Vagina (tissue), 2 donors: ENCODE measurements at places on chromosomes 13 and 19. TPM values are rescaled to one million over a fixed set of nuclear protein-coding genes. Genes with fewer than 3 reads are reported as not detected.

DNA sequence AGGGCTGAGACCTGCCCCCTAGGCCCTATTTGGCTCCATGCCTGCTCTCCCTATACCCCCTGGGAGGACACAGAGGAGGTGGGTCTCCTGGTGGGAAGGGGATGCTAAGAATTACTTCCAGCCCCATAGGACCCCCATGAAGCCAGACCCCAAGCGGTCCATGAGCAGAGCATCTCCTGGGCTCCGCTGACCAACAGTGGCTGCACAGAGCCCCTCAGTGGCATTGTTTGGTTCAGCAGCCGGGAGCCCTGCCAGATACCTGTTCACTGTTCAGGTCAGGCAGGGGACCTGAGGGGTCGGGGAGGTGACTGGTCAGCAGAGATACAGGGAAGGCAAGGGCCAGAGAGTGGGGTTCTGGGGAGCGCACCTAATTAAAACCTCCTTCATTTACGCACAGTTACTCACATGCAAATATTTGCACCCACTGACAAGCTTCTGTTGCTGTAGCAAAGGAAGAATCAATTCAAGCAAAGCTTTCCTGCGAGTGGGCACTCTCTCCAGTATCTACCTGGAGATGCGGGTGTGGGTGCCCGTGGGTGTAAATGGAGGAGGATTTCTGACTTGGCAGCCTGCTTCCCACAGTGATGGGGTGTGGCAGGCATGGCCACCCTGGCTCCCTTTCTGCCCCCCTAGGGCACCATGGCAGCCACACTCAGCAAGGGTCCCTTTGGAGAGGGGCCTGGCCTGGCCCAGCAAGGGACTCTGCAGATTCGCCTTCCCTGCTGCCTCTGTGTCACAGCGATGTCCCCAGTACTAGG lies 83.5 kb downstream of the CHST8 start:
- H3K27ac ChIP-seq = no peak overlapping the region
- H3K27me3 ChIP-seq = no peaks in the 10 kb centered on the region
- H3K4me3 ChIP-seq = no peak overlapping the region
- H3K4me1 ChIP-seq = no peaks in the 10 kb centered on the region

- peaks cover 28% of the 10 kb centered on the region for H3K4me1 ChIP-seq
- H3K4me3 ChIP-seq = no peak overlapping the region
- no peak for DNase-seq
These were observed 6.0 kb upstream of the CCDC97 start for GRCh38 chr19:41303954-41304353.

GRCh38 chr13:31997641-31998040 lies 33.9 kb upstream of the FRY start:
- no peak overlapping the region for H3K4me3 ChIP-seq
- no peak for DNase-seq
- H3K36me3 ChIP-seq = no peaks in the 10 kb centered on the region
- H3K4me1 ChIP-seq = no peaks in the 10 kb centered on the region
- no peak overlapping the region for H3K27ac ChIP-seq

DNA sequence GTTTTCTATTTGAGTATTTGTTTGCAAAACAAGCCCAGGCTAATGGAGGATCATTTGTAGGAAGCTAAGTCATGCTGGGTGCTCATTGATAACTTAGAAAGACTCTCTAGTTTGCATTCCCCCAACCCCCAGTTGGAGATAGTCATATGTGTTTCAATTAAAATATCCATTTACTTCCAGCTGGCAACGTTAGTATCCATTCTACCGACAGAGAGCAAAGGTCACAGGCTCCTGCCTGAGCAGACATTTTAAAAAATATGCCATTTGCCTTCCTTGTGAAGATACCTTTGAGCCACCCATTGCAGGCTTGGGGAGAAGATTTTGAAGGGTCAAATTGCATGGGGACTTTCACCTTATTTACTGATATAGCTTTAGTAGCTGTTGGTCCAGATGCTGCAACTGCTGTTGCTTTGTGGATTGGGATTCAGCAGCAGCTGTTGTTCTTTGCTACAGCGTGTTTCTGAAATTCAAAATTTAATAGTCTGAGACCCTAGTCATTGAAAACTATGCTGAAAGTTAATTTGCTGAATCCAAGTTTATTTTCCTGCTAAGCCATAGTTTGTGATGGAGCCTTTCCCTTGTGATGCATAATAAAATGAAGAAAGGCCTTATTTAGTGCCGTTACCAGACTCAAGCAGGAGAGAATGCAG lies 335.1 kb downstream of the GPC6 start:
- no peak overlapping the region for H3K4me3 ChIP-seq
- H3K27me3 ChIP-seq = no peaks in the 10 kb centered on the region
- H3K27ac ChIP-seq = no peak overlapping the region
- H3K36me3 ChIP-seq = no peaks in the 10 kb centered on the region

DNA sequence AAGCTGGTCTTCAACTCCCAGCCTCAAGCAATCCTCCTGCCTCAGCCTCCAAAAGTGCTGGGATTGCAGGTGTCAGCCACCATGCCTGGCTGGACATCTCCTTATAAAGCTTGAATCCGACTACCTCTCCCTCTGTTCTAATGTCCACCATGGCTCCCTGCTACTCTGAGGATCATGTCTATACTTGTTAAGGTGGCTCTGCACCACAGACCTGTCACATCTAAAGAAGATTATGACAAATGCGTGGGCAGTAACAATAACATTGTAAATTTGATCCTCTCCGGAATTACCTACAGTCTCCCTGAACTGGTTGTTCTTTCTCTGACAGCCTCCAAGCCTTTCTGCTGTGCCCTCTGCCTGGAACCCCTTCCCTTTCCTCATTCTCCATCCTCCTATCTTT lies 1.8 kb downstream of the NXNL1 start:
- no peaks in the 10 kb centered on the region for H3K36me3 ChIP-seq
- peaks cover 9% of the 10 kb centered on the region for H3K27me3 ChIP-seq
- no peak overlapping the region for H3K4me3 ChIP-seq
- DNase-seq = no peak
- no peak overlapping the region for H3K27ac ChIP-seq

- peaks cover 73% of the 10 kb centered on the region for H3K4me1 ChIP-seq
- H3K36me3 ChIP-seq = no peaks in the 10 kb centered on the region
- peak overlapping the region; percentile 98 for H3K27ac ChIP-seq
These were observed 51.5 kb downstream of the BICRA start for GRCh38 chr19:47660435-47660832.

- no peaks in the 10 kb centered on the region for H3K27me3 ChIP-seq
- no peak overlapping the region for H3K27ac ChIP-seq
- no peak overlapping the region for H3K4me3 ChIP-seq
- DNase-seq = no peak
- no peaks in the 10 kb centered on the region for H3K36me3 ChIP-seq
These were observed 10.9 kb downstream of the ACP4 start for GRCh38 chr19:50801107-50801506.

DNA sequence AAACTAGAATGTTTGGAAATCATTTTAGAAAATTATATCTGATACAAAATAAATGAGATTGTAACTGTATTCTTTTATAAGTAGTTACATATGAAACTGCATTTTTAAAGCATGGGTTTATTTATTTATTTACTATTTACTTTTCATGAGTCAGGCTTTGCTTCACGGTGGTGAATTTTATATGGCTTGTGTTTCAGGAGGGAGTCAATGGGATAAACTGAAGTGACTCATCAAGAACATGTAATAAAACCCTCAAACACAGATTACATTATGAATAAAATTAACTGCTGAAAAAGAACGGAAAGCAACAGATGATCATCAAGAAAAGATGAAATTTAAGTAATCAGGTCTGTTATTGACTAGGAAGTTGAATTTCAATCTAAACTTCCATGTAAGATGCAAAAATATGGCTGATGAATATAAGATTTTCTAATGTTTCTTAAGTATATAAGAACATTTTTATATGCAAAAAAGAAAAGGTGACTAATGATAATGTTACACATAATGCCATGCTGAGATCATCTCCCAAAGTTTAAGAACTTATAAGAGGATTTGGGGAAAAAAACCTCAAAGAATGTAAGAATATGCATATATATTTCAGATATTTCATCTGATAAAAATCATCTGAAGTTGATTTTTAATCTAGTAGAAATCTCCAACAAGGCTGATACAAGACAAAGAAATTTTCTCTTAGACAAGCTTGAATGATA lies 383.6 kb downstream of the SLITRK1 start:
- no peak overlapping the region for H3K4me3 ChIP-seq
- H3K4me1 ChIP-seq = no peaks in the 10 kb centered on the region
- H3K27me3 ChIP-seq = no peaks in the 10 kb centered on the region
- no peak for DNase-seq
- no peak overlapping the region for H3K27ac ChIP-seq

DNA sequence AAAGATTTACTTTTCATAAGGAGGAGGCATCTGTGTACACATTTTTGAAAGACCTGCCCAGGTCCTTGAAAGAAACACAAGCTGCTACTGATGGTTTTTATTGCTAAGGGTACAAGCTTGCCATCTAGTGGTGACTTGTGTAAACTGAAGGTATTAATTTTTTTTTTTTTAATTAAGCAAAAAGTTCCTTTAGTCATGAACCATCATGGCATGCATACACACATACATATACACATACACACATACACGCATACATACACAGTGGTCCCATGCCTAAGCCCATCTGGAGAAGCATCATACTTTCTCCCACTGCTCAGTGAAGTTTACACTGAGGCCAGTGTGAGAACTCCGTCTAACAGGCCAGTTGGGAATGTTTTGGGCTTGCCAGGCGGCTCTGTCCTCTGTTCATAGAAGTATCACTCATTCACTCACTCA lies 312.5 kb downstream of the DCLK1 start:
- H3K36me3 ChIP-seq = no peaks in the 10 kb centered on the region
- H3K27me3 ChIP-seq = no peaks in the 10 kb centered on the region
- peak overlapping the region; percentile 30 for H3K27ac ChIP-seq

- no peak overlapping the region for H3K27ac ChIP-seq
- H3K4me3 ChIP-seq = no peak overlapping the region
- H3K27me3 ChIP-seq = no peaks in the 10 kb centered on the region
- peaks cover 6% of the 10 kb centered on the region for H3K4me1 ChIP-seq
- no peak for DNase-seq
- no peaks in the 10 kb centered on the region for H3K36me3 ChIP-seq
These were observed 146.1 kb downstream of the KLF5 start for GRCh38 chr13:73204952-73205351.

COQ8B gene
- total RNA-seq = 51.1 TPM

DNA sequence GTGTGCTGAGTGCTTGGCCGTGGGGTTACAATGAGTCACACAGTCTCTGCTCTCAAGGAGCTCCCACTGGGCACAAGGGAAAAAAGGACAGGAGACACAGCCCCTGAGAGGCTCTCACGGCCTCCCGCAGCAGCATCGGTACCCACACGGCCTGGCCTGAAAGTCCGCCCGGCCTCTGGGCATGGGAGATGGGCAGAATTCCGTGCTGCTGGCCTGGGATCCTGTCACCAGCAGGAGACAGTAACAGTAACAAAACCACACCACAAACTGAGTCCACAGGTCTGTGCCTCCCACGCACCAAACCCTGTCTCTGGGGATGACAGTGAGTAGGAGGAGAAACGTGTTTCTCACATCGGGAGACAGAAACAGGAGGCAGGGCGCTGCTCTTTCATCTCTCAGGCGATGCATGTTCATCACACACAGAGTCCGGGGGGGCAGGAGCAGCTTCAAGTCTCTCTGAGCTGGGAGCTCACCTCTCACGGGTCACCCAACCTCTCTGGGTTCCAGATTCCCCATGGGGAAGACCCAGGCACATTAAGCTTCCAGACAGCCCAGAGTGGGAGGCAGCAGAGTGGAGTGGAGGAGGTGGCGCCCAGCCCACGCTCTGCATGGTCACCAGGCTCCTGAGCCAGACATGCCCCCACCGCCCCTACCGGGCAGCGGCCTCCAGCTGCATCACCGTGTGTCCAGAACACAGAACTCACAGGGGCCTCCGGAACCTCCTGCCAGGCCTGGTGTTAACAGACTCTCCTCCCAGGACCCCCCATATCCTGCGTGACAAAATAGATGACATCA lies 124.7 kb upstream of the VSTM2B start:
- no peaks in the 10 kb centered on the region for H3K27me3 ChIP-seq
- no peak for DNase-seq
- H3K27ac ChIP-seq = no peak overlapping the region
- H3K4me3 ChIP-seq = no peak overlapping the region
- no peaks in the 10 kb centered on the region for H3K36me3 ChIP-seq
- H3K4me1 ChIP-seq = peaks cover 17% of the 10 kb centered on the region

DNA sequence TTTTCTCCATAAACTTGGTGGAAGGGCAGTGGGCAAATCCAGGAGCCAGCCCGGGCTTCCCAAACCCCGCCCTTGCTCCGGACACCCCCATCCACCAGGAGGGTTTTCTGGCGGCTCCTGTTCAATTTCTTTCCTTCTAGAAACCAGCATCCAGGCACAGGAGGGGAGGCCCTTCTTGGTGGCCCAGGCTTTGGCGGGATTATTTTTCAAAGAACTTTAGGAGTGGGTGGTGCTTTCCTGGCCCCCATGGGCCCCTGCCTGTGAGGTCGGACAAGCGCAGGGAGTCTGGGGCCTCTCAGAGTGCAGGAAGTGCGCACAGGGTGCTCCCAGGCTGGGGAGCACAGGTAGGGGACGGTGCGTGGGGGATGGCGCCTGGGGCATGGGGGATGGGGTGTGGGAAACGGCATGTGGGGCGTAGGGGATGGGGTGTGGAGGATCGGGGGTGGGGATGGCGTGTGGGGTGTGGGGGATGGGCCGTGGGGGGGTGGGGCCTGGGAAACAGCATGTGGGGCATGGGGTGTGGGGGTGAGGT lies 396 bp downstream of the F7 start:
- no peaks in the 10 kb centered on the region for H3K27me3 ChIP-seq
- H3K27ac ChIP-seq = no peak overlapping the region
- DNase-seq = no peak
- peaks cover 15% of the 10 kb centered on the region for H3K4me1 ChIP-seq

DNA sequence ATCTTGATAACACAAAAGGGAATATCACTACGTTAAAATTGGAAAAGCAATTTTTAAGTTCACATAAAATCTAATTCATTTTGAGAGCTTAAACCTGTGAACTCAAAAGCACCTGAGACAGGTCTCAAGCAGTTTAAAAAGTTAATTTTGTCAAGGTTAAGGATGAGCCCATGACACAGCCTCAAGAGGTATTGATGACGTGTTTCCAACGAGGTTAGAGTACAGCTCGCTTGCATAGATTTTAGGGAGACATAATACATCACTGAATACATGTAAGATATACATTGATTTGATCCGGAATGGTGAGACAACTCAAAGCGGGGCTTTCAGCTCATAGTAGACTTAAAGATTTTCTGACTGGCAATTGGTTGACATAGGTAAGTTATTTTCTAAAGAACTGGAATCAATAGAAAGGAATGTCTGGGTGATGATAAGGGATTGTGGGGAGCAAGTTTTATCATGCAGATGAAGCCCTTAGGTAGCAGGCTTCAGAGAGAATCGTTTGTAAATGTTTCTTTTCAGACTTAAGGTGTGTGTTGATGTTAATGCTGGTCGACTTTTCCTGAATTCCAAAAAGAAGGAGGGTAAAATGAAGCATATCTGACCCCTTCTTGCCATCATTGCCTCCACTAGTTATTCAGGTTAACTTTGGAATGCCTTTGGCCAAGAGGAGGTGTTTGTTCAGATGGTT lies 2890.6 kb downstream of the PCDH9 start:
- no peak for DNase-seq
- H3K27me3 ChIP-seq = no peaks in the 10 kb centered on the region
- H3K4me1 ChIP-seq = no peaks in the 10 kb centered on the region
- H3K27ac ChIP-seq = no peak overlapping the region

PGLYRP2 gene
- not detected for total RNA-seq

POU2F2 gene
- total RNA-seq = 0.74 TPM

- DNase-seq = no peak
- H3K4me3 ChIP-seq = no peak overlapping the region
- no peaks in the 10 kb centered on the region for H3K36me3 ChIP-seq
- no peaks in the 10 kb centered on the region for H3K4me1 ChIP-seq
- no peak overlapping the region for H3K27ac ChIP-seq
These were observed 4.7 kb upstream of the IRS2 start for GRCh38 chr13:109790942-109791605.

GRCh38 chr13:24854311-24854710 lies 90.3 kb downstream of the RNF17 start:
- no peak overlapping the region for H3K27ac ChIP-seq
- H3K4me3 ChIP-seq = no peak overlapping the region
- DNase-seq = no peak

OR7C1 gene
- total RNA-seq = 0.74 TPM

SLC25A41 gene
- total RNA-seq = not detected
